ENCODE measurements at places on chromosomes 3 and 15.

DNA sequence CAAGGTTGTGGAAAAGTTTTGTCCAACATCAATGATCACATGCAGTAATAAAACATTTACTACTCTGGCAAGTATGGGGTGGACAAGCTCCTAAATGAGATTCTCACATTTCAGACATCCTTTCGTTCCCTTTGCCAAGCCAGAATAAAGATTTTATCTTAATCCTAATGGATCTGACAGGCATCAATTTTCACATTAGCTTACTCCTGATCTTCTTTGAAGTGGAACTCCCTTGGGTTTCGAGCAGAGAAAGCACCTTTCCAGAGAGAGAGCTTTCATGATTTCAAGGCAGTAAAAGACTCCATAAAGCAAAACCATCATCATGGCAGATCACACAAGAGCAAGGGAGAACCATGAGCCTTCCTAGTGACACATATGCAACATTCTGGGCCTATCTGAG lies 27.3 kb upstream of the EID1 start:
- DNase-seq, result no peak

DNA sequence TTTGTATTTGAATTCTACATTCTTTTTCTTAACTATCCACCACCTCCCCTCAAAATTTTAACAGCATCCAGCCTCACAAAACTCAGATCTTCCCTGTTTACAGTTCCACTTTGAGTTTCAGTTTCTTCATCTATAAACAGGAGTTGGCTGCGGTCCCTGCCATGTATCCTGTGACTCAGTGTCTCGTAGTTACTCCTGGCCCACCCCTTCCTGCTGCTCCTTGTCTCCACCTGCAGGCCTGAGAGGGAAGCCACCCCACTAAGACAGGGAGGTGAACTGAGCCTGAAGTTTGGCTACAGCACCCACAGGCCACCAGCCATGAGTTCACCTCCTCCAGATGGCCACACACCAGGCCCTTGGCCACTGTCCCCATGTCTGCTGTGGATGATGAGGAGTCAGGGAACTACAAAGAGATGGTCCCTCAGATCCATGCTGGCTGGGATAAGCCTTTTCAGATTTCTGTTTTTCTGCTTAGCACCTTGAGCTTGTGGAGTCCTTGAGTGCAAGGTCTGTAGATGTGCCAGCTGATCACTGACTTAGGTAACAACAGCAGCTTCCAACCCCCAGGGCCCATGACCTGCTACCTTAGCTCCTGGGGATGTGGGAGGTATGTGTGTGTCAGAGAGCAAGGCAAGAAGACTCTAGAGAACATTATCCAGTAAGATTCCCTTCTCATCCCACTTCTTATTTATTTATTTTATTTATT lies 37.5 kb downstream of the CD86 start:
- DNase-seq, result no peak

- DNase-seq, result no peak
These were observed 8.8 kb downstream of the CHST2 start for GRCh38 chr3:143128227-143128955.

- DNase-seq, result no peak
These were observed 15.6 kb downstream of the SEMA3F start for GRCh38 chr3:50170689-50171088.

- DNase-seq, result no peak
These were observed 17.9 kb downstream of the NR2F2 start for GRCh38 chr15:96348112-96349027.

DNA sequence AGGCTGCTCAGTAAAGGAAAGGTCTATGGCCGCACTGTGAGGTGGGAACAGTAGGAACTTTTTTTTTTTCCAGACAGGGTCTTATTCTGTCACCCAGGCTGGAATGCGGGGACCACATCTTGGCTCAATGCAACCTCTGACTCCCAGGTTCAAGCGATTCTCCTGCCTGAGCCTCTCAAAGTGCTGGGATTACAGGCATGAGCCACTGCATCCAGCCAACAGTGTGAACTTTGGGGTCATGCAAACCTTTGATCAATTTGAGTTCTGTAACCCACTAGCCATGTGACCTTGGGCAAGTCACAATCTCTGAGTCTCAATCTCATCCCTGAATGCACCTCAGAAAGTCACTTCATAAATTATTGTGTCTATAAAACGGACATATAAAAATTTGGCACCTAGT lies 286.8 kb upstream of the CTNNB1 start:
- DNase-seq, result no peak

- DNase-seq, result no peak
These were observed 300.7 kb upstream of the SATB1 start for GRCh38 chr3:18725668-18726407.

- DNase-seq, result no peak
These were observed 725 bp downstream of the CHL1 start for GRCh38 chr3:197149-197827.

DNA sequence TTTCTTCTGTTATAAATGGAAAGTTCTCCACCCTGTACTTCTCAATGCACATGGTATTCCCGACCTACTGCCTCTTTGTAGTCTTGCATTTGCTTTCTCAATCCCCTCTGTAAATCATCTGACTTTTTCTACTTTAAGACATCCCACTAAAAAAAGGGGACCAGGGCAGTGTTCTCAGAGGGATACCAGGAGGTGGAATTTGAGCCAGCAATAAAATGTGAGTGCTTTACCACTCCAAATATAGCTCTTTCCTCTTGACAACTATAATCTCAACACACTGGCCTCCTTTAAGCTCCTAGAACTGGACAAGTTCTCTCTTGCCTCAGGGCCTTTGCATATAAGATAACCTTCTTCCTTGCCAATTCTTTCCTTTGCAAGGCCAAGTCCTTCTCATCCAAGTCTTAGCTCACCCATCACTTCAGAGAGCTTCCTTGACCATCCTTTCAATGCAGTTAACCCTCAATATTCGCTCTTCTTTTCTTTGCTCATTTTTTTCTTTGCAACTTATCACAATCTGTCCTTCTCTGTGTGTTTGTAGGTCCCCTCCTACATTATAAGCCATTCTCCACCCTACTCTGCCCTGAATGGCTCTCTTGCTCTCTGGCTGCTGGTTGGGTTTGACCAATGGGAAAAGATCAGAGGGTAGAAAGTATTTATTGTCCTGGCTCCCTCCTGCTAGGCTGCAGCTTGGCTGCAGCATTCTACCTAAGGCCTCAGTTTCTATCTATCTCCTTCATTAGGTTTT lies 93.4 kb downstream of the PRICKLE2 start:
- DNase-seq, result no peak

DNA sequence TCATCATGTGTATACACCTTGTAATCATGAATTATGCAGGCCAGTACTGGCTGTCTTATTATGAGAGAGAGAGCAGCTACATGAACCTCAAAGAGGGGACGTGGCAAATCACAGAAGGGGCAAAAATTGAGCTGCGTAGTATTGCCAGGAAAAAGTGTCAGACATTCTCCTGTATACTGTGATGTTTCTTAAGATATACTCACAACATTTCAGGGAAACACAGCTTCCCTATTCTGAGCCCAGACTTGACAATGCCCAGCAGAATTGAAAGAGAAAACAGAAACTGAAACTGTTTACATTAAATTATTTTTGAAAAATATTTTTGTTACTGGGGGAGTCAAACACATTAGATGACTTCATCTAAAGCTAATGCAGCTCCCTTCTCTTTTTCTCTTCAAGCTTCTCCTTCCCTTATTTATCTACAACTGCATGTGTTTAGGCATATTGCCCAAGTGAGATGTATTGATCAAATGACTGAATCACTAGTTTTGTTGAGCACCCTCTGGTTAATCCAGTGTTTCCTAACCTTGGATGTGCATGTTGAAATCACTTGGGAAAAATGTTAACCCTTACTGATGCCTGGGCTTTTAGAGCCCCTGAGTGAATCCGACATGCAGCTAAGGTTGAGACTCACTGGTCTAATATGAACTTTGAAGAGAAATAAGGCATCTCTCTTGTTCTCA lies 39.5 kb downstream of the CADPS start:
- no peak for DNase-seq

DNA sequence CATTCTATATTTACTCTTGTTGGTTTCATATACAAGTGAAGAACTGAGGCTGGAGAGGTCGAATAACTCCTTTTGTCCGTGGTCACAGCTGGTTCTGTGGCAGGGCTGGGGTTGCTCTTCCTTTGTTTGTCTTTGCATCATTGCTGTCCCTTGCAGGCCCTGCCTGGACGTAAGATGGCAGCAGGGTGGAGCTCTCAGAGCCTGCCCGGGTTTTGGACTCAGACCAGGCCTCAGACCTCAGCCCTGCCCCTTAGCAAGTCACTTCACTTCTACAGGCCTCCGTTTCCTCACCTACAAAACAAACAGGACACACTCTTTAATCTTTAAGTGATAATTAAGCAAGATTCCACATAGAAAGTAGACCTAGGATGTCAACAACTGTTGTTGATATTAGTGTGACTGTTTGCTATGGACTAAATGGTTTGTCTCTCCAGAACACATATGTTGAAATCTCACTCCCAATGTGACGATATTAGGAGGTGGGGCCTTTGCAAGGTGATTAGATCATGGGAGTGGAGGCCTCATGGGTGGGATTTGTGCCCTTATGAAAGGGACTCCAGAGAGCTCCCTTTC lies 65.6 kb upstream of the PLXNA1 start:
- no peak for DNase-seq

- no peak for DNase-seq
These were observed 81.3 kb upstream of the ATP10A start for GRCh38 chr15:25944386-25944785.

- DNase-seq, result no peak
These were observed 1037.8 kb downstream of the OTOL1 start for GRCh38 chr3:162534431-162534830.

DNA sequence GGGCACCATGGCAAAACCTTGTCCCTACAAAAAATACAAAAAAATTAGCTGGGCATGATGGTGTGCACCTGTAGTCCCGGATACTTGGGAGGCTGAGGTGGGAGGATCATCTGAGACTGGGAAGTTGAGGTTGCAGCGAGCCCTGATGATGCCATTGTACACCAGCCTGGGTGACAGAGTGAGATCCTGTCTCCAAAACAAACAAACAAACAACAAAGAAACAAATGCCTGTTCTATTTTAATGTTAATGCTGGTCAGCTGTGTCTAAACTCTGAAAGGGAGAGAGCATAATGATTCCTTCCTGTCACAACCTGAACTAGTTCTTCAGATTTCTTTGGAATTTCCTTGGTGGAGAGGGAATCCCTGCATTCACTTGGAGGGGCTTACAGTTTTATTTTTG lies 413.0 kb upstream of the TBL1XR1 start:
- no peak for DNase-seq

DNA sequence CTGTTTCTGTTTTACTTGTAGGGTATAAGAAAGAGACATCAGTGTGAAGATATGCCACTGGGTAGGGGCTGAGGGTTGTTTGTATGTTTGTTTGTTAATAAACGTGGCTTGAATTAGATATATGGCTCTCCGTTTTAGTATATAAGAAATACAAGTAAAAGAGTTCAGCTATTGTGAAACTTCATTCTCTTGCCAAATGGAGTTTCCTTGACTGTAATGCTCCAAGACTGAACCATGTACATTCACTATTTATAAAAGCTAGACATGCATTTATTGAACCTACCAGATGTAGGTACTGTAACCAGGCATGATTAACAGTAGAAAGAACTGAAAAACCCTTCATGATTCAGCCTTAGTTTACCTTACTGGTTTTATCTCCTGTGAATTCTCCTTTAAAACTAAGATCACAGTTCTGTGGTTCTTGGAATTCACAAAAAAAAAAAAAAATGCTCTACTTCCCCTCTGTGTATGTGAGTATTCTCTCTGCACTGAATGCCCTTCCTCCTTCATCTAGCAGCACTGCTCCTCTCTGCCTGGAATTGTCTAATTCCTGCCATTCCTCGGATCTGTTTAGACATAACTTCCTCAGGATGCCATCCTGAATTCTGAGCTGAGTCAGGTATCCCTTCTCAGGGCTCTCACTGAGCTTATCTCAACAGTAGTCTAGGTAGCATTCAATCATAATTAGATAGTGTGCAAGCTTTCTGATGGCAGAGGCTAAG lies 504.4 kb downstream of the FHIT start:
- DNase-seq, result no peak

- no peak for DNase-seq
These were observed 25.1 kb downstream of the ATP11B start for GRCh38 chr3:182818296-182818978.

DNA sequence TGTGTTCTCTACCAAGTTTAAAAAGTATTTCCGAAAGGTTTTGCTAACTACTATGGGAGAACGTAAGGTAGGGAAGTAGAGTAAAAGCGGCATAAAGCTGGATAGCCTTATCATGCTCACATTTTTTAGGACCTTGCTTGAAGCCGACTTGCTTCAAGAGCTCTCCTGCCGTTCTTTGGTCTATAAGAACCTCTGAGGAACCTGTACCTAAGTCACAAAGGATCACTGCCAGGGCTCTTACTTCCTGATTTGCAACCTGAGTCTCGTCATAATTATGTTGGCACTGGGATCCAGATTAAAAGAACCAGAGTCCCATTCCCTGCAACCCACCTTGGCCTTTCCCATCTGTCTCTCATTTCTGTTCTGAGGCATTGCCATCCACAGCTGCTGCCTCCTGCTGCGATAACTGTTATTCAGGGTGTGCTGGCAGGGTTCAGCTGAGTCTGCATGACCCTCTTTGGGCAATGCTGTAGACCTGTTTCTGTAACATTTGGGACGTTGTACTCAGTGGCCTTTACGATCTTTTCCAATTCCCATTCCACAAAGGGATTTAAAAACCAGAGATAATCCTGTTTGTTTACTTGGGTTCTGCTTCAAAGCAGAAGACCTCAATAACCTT lies 131.0 kb upstream of the UMPS start:
- DNase-seq, result no peak

- no peak for DNase-seq
These were observed 515 bp upstream of the EIF3J start for GRCh38 chr15:44536302-44536961.

DNA sequence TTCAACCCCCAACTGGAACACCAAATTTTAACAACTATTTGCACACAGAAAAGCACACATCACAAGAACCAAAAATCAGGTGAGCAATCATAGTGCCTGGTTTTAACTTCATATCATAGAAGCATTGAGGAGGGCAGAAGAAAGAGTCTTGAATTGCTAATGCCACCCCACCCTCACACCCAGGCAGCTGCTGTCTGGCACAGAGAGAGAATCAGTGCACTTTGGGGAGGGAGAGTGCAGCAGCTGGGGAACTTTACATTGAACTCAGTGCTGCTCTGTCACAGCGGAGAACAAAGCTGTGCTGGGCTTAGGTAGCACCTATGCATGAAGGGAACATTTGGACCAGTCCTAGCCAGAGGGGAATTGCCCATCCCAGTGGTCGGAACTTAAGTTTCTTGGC lies 76.0 kb upstream of the KBTBD8 start:
- no peak for DNase-seq

- no peak for DNase-seq
These were observed 1.2 kb downstream of the DUOX2 start for GRCh38 chr15:45112591-45113379.

GRCh38 chr15:81279621-81280485 lies 44.1 kb downstream of the STARD5 start:
- DNase-seq, result no peak

GRCh38 chr15:39140060-39140604 lies 440.7 kb upstream of the THBS1 start:
- no peak for DNase-seq

- DNase-seq, result no peak
These were observed 94.9 kb downstream of the AKAP13 start for GRCh38 chr15:85475317-85475701.

- no peak for DNase-seq
These were observed 26.0 kb downstream of the NBEAL2 start for GRCh38 chr3:47005212-47006144.

- DNase-seq, result no peak
These were observed 13.6 kb downstream of the RNF13 start for GRCh38 chr3:149826636-149827035.
